ENCODE measurements at places on chromosomes 1 and 21.

- DNase-seq: no peak
Measured at GRCh38 chr1:238360474-238360873, 469.8 kb upstream of the ZP4 start.

DNA sequence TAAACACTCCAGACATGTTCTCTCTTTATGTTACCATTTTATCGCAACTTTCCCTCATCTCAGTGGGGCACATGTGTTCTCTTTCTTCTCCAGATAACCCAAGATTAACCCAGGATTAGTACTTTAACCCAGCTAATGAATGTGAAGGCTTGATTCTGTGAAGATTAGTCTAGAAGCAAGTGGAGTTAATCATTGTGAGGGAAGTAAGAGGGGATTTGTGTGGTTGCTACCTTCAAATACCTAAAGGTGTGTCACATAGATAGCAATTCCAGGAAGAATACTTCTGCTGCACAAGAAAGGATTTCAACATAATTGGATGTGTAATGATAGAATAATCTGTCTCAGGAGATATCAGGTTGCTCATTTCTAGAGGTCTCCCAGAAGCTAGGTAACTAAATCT is 327.1 kb downstream of the PBX1 start:
- no peak for DNase-seq

GRCh38 chr1:16717336-16718098 is 22.8 kb upstream of the RNU1-4 start:
- peak; percentile 14 for DNase-seq

DNA sequence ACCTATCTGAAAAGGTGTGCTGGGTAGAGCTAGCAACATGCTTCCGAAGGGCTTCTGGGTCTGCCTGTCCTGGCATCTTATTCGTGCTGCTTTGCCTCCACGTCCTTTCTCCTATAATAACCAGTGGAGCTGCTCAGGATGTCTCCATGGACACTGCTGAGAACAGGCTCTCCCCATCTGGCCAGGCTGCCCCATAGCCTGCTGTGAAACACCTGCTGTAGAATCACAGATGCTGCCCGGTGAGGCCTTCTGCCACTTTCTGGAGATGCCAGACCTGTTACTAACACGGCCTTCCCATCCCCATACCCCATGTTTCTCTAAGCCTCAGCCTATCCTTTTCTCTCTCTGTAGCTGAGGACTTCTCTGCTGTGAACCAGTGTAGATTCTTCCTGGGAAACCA is 120.5 kb downstream of the IER5 start:
- no peak for DNase-seq
